Activated CD4-positive, alpha-beta T cell treated with anti-CD3 and anti-CD28 coated beads for 1 hour (primary cell): ENCODE measurements at places on chromosomes 5 and 9.

DNA sequence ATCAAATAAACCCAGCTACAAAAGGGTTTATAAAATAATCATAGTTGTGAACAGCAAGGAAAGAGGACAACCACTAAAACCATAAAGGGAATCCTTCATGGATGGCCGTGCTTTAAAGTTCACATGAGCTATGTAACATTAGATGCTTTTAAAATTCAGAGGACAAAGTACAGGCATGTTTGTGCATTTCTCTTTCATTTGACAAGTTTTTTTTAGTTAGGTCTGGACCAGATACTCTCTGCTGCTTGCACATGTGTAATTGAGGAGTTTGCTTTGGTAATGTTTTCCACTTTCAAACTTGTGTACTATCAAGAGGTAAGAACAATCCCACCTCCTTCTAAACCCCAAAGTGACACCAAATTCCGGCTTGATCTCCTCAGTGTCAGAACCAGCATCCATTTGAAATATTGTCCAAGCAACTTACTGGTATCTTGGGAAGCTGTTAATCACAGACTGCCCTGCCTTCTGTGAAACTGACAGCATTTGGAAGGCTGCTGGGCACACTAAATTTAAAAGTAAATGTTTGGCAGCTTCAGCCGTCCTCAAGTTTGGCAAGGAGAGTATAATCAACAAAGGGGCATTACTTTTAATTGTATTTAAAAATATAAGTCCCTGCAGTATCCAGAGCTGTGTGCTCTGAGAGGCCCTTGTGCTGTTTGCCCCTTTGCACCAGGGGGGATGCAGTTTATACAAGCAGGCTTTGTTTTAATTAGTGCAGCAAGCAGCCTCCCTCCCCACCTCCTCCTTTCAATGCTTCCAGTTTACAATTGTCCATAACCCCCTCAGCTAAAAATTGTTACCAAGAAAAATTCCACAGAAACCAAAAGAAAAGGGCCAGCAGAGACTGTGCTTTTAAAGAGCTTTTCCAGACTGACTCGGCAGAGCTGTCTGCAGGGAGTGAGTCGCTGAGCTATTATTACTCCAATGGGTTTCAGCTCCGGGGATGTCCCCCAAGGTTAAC is 328.3 kb upstream of the MPDZ start:
- DNase-seq, result no peak

DNA sequence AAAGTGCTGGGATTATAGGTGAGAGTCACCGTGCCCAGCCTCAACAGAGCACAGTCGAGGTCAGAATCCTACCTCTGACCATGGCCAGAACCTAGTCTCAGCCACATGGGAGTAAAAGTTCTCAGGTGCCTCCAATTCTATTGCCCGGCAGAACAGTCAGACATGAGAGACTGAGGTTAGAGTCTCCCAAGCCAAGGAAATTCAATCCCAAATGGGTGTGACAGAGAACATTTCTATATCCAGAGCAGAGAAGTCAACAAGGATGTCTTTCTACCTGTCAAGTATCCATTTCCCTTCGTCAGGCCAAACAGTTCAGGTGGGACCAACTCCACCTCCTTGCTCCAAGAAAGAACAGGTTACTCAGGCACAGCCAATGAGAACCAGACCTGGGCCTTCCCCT is 10.5 kb downstream of the ANXA6 start:
- DNase-seq, result no peak

DNA sequence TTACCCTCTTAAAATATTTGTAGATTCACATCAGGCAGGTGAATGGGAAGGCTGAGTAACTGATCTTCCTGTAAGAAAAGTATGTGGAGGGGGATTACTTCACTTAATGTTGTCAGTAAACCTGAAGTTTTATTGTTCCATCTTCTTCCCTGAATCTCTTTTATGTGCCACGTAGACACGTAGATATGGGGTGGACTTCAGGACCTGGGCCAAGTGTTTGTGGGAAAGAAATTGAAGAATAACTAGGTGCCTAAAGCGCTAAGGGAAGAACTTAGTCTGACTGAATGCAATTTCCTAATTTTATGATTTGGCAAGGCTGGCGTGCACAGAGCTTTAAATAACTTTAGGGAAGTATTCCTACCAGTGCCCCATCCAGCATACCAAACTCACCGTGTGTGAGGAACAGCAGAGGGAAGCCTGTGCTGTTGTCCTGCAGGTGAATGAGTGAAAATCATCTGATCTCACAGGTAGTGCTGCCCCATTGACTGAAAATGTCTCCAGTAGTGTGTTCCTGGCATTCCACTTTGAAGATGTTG is 323.4 kb downstream of the KDM4C start:
- DNase-seq, result no peak

DNA sequence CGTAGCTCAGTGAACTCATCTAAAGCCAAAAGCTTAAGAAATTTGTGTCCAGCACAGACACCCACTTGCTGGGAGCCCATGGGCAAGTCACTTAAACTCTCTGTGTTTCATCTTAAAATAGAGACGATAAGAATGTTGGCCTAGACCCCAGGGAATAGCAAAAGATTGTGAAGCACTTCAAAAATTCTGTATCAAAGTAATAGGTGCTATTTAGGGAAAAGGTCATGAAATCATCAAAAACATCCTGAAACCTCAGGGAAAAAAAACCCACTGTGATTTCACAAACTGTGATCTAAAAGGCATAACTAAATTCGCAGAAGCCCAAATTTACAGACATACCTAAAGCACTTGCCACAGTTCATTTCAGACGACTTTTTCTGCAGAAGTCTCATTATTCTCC is 278.3 kb downstream of the NR2F1-AS1 start:
- no peak for DNase-seq

DNA sequence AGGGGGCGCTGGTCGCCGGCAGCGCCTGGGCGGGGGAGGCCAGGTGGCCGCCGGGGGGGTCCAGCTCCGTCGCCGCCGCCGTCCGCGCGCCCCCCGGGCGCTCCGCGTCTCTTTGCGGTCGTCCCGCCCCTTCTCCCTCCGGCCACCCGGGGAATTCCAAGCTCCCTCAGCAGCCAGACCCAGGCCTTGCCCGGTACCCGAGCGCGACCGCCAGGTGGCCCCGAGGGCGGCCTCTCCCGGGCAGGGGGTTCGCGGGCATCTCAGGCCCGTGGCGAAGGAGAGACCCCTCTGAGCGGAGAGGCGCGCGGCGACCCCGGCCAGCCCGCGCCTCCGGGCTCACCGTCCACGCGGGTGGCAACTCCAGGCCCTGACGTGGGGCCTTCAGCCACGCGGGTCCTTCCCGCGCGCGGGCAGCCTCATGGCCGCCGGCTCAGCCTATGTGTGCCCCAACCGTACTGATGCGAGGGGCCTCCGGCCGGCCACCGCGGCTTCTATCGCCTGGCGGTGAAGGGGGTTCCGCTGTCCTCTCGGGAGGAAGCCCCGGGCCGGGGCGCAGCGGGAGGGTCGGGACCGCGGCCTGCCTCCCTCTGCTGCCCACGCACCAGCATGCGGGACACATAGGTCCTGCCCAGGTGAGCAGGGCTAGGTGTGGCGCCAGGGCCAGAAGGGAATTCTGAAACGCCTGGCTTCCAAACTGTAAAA is 529 bp upstream of the NRARP start:
- DNase-seq, result no peak

- DNase-seq, result no peak
Observed at GRCh38 chr5:58318468-58318867, 141.4 kb downstream of the PLK2 start.

GRCh38 chr5:135446615-135447014 is 533 bp downstream of the DCANP1 start:
- no peak for DNase-seq
